ENCODE measurements at places on chromosomes 16 and 17.

- H3K27ac ChIP-seq = peak overlapping the region; percentile 37
- no peaks in the 10 kb centered on the region for H3K27me3 ChIP-seq
- no peak overlapping the region for H3K4me3 ChIP-seq
- H3K4me1 ChIP-seq = peaks cover 17% of the 10 kb centered on the region
Observed at GRCh38 chr17:76562734-76563148, 22.9 kb downstream of the PRCD start.

- H3K27me3 ChIP-seq = no peaks in the 10 kb centered on the region
- no peaks in the 10 kb centered on the region for H3K36me3 ChIP-seq
- no peak for DNase-seq
- no peak overlapping the region for H3K27ac ChIP-seq
Observed at GRCh38 chr17:233473-233941, 52.1 kb upstream of the DOC2B start.

DNA sequence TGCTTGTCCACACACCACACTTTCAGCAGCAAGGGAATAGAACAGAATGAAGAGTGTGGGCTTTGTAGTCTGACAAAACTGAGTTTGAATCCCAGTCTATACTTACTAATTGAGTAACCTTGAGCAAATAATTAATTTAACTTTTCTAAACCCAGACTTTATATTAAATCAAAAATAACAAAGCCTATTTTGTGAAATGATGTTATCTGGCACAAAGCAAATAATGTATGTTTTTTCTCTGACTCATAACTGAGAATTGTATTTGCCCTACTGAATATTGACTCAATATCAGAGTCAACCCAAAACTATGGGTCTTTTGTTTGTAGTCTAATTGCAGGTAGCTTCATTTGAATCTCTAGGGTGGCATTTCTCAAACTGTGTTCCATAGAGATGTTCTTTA, 77.9 kb upstream of the TANC2 start:
- H3K27me3 ChIP-seq = no peaks in the 10 kb centered on the region
- H3K4me1 ChIP-seq = peaks cover 2% of the 10 kb centered on the region
- no peaks in the 10 kb centered on the region for H3K36me3 ChIP-seq
- peak; percentile 6 for DNase-seq

DNA sequence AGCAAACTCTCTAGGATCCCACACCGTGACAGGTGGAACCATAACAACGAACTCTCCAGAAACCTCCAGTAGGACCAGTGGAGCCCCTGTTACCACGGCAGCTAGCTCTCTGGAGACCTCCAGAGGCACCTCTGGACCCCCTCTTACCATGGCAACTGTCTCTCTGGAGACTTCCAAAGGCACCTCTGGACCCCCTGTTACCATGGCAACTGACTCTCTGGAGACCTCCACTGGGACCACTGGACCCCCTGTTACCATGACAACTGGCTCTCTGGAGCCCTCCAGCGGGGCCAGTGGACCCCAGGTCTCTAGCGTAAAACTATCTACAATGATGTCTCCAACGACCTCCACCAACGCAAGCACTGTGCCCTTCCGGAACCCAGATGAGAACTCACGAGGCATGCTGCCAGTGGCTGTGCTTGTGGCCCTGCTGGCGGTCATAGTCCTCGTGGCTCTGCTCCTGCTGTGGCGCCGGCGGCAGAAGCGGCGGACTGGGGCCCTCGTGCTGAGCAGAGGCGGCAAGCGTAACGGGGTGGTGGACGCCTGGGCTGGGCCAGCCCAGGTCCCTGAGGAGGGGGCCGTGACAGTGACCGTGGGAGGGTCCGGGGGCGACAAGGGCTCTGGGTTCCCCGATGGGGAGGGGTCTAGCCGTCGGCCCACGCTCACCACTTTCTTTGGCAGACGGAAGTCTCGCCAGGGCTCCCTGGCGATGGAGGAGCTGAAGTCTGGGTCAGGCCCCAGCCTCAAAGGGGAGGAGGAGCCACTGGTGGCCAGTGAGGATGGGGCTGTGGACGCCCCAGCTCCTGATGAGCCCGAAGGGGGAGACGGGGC, 1.3 kb downstream of the SPN start:
- H3K4me1 ChIP-seq = no peaks in the 10 kb centered on the region
- H3K4me3 ChIP-seq = no peak overlapping the region
- peaks cover 2% of the 10 kb centered on the region for H3K27me3 ChIP-seq
- no peak overlapping the region for H3K27ac ChIP-seq
- DNase-seq = no peak
- no peaks in the 10 kb centered on the region for H3K36me3 ChIP-seq

DNA sequence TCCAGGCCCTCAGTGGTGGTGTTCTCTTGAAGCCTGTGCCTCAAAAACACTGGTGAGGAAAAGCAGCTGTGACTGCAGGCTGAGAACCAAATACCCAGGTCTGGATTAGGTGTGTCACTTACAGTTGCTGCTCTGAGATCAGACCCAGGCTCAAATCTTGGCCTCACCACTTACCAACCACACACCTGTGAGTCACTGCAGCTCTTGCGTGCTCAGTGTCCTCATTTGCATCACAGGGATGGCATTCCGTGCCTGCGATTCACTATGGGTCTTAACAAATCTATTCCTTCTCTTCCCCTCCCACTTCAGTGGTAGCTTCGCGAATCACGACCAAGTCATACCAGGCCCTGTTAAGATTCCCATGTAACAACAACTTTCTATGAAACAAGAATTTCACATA, 233.4 kb upstream of the HSBP1 start:
- H3K4me3 ChIP-seq = no peak overlapping the region
- peak overlapping the region; percentile 25 for H3K27ac ChIP-seq
- H3K4me1 ChIP-seq = no peaks in the 10 kb centered on the region

DNA sequence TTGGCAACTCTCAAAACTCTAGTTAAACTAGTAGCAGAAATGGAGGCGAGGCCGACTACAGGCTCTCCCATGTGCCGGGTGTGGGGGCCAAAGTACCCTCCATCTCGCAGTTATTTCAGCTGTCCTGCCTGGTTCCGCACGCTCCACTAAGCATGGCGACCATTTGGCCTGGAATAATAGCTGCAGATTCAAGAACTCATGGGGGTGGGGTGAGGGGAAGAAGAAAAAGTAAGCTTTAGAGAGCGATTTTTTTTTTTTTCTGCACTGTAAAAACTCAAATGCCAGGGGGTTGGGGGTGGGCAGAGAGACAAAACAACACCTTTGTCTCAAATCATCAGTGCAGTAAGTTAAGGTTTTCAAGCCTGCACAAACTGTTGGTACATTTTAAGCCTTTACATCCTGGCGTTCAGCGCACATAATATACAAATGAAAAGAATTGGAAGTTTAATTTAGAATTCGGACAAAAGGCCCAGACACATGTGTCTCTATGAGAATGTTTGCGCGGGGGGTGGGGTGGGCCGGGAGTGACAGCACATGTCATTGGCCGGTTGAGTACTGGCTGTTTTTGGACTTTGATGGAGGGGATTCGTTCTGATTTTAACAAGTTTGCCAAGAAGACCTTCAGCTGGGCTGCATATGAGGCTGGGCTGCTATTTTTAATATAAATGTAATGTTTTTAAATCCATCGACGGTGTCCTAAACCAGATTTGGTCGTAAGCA, 694.7 kb upstream of the SALL1 start:
- H3K27ac ChIP-seq = no peak overlapping the region
- DNase-seq = no peak
- H3K4me1 ChIP-seq = no peaks in the 10 kb centered on the region
- no peaks in the 10 kb centered on the region for H3K36me3 ChIP-seq

DNA sequence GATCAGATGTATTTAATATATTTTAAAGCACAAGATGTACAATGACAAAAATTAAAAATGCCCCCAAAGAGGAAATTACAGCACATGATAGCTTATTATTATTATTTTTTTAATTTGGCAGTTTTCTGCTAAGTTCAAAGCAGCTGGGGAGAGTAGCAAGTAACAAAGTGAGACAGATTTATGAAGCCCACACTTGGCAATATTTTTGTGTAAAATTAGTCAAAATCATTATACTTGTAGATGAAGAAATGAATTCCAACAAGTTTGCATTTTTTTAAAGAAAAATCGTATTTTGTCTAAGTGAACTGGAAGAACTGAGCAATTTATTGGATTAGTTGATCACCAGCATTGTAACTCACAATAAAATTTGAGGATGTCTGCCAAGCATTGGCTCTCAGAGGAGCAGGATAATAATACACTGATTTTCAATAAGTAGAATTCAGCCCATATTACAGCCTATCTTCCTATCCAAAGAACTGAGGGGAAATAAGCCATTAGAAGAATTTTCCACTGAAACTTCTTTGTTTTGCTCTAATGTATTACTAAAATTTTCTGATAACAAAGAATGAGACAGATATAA, 215.6 kb downstream of the MAP2K6 start:
- DNase-seq = no peak
- H3K36me3 ChIP-seq = no peaks in the 10 kb centered on the region
- H3K27ac ChIP-seq = no peak overlapping the region
- no peak overlapping the region for H3K4me3 ChIP-seq
- H3K4me1 ChIP-seq = no peaks in the 10 kb centered on the region

- no peaks in the 10 kb centered on the region for H3K36me3 ChIP-seq
- no peak for DNase-seq
- peak overlapping the region; percentile 34 for H3K27ac ChIP-seq
- H3K4me1 ChIP-seq = peaks cover 24% of the 10 kb centered on the region
- no peaks in the 10 kb centered on the region for H3K27me3 ChIP-seq
Observed at GRCh38 chr16:24999088-24999670, 16.0 kb downstream of the ARHGAP17 start.

DNA sequence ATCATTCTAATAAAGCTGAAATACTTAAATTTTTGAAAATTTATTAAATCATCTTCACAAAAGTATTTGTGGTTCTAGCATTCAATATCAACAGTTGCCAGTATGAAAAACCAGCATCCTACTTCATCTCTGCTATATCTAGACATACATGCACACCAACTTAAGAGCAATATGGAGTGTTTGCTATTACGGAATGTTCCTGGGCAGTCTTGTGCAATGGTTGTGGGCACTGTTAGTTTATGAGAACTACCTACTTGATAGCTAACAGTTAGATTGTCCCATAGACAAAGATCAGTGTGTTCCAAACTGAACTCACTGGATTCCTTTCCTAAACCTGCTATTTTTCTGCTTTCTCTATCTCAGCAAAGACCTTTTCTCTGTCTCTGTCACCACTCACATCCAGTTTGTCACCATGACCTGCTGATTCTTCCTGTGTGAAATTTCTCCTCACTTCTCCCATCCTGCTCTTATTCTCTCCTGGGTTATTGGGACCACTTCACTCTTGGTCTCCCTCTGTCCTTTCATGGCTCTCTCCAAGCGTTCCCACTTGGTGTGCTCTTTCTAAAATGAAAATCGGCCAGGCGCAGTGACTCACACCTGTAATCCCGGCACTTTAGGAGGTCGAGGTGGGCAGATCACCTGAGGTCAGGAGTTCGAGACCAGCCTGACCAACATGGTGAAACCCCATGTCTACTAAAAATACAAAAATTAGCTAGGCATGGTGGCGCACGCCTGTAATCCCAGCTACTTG, 27.7 kb downstream of the CNTROB start:
- no peak overlapping the region for H3K4me3 ChIP-seq
- no peak overlapping the region for H3K27ac ChIP-seq
- no peaks in the 10 kb centered on the region for H3K4me1 ChIP-seq
- DNase-seq = peak; percentile 41
- H3K36me3 ChIP-seq = no peaks in the 10 kb centered on the region

DNA sequence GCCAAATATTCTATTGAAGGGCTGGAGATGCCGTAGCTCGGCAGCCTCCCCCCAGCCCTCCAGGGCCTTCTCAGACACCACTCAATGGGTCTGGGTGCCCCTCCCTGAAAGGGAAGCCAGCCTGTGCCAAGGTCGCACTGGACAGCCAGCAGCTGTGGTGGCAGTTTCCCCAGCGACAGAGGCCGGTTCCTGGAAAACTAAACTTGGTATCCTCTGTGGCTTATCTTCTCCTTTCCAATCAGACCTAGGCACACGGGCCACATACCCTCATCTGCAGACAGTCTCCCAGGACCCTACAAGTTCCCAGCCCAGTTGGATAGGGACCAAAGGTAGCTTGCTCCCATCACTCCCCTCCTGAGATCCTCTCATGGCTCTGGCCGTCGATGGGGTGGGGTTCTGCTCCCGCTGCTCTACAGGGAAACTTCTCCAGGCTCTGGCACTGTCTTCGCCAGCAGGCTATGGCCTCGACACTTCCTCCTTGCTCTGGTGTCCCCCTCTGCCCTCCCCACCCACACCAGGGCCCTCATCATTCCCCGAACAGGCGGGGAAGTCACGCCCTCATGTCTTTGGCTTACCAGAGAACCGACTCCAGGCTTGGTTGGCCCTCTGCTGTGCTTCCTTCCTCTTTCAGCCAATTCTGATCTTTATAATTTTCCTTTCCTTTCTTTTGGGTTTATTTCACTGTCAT, 18.3 kb upstream of the IL21R start:
- peaks cover 8% of the 10 kb centered on the region for H3K27me3 ChIP-seq
- H3K36me3 ChIP-seq = no peaks in the 10 kb centered on the region
- no peak overlapping the region for H3K27ac ChIP-seq
- H3K4me3 ChIP-seq = no peak overlapping the region

DNA sequence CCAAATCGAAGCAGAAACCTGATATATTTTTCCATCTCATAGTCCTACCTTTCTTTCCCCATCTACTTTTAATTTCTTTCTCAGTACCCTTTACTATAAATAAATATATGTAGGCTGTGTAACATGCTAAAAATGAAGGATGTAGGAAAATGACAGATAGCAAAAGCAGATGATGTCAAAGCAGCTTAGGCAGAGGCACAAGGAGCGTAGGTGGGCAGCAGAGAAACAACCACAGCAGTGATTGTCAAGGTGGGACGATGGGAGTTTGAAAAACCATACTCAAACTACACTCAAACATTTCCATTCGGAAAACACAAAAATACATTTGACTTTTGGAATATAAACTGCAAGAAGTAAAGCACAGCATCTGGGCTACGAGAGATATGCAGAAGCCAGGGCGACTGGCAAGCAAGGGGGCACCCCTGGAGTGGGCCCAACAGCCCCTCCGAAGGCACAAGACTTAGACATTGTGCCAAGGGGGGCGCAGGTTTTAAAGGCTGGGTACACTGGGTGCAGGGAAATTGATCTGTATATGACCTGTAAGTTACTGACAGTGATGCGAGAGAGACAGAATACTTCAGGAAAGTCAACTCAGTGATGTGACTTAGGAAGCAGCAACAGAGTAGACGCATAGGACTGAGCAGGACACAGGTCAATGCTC, 31.1 kb downstream of the SNN start:
- no peak overlapping the region for H3K4me3 ChIP-seq
- no peaks in the 10 kb centered on the region for H3K4me1 ChIP-seq
- DNase-seq = no peak
- H3K27me3 ChIP-seq = no peaks in the 10 kb centered on the region
- peaks cover 15% of the 10 kb centered on the region for H3K36me3 ChIP-seq
- H3K27ac ChIP-seq = no peak overlapping the region

DNA sequence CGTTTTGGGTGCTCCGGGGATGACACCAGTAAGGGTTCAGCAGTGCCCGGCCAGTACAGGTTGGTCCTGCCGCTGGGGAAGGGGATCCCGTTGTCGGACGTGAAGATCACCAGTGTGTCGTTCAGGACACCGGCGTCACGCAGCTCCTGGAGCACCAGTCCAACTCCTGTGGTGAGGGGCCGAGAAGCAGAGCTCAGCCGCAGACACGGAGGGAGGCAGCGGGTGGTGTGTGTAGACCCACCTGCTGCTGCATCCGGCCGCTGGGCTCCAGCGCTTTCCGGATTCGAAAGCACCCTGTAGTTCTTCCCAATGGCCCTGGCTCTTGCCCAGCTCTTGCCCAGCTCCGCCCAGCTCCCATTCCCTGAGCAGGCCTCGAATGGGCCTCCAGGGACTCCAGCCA, 8.0 kb downstream of the SGSH start:
- H3K36me3 ChIP-seq = peaks cover 33% of the 10 kb centered on the region
- no peaks in the 10 kb centered on the region for H3K27me3 ChIP-seq
- H3K4me1 ChIP-seq = no peaks in the 10 kb centered on the region
- no peak overlapping the region for H3K4me3 ChIP-seq
